ENCODE measurements at places on chromosomes 7 and 10. TPM values are rescaled to one million over a fixed set of nuclear protein-coding genes. Genes with fewer than 3 reads are reported as not detected.

SSC4D gene
- total RNA-seq = 0.77 TPM

PRXL2A gene
- total RNA-seq = 113 TPM

NRG3 gene
- total RNA-seq = 4.6 TPM

ADRB1 gene
- 3.3 TPM for total RNA-seq

CD36 gene
- 35.2 TPM for total RNA-seq

CADPS2 gene
- total RNA-seq = 40.8 TPM

SKIDA1 gene
- 0.32 TPM for total RNA-seq

NACAD gene
- total RNA-seq = 0.16 TPM

WDFY4 gene
- not detected for total RNA-seq

SYT15B gene
- total RNA-seq = not detected

TRIL gene
- 0.03 TPM for total RNA-seq

CTAGE4 gene
- not detected for total RNA-seq

MACROH2A2 gene
- 3.8 TPM for total RNA-seq

PANK1 gene
- 2.4 TPM for total RNA-seq

SCIN gene
- 0.59 TPM for total RNA-seq

PKD1L1 gene
- 0.58 TPM for total RNA-seq

ABI1 gene
- total RNA-seq = 44.4 TPM

CALML3 gene
- total RNA-seq = not detected

EPHA1 gene
- not detected for total RNA-seq

KIF5B gene
- 72.5 TPM for total RNA-seq

IL15RA gene
- total RNA-seq = 0.24 TPM

TMEM254 gene
- 25.3 TPM for total RNA-seq

GIMAP1 gene
- total RNA-seq = not detected

BTBD16 gene
- not detected for total RNA-seq

PRLHR gene
- total RNA-seq = not detected

CFAP46 gene
- total RNA-seq = not detected

TMEM209 gene
- total RNA-seq = 34.0 TPM

LIPF gene
- total RNA-seq = not detected

TRA2A gene
- total RNA-seq = not detected

PRKCQ gene
- not detected for total RNA-seq

AZGP1 gene
- 1.1 TPM for total RNA-seq

CUTC gene
- 10.9 TPM for total RNA-seq

NPC1L1 gene
- not detected for total RNA-seq

SLC26A5 gene
- total RNA-seq = not detected

PNLIP gene
- not detected for total RNA-seq

FMC1 gene
- 17.8 TPM for total RNA-seq

CACNA2D1 gene
- 11.1 TPM for total RNA-seq

LBX1 gene
- not detected for total RNA-seq

NANOS1 gene
- 5.7 TPM for total RNA-seq

CFAP69 gene
- 2.1 TPM for total RNA-seq

UFSP1 gene
- total RNA-seq = 14.2 TPM

CALD1 gene
- total RNA-seq = 182 TPM

FXYD4 gene
- total RNA-seq = not detected

MOSPD3 gene
- total RNA-seq = 16.7 TPM

CYP2C8 gene
- not detected for total RNA-seq

PHYHIPL gene
- total RNA-seq = 3.2 TPM

SLC26A3 gene
- total RNA-seq = not detected

NEURL1 gene
- not detected for total RNA-seq

EMX2 gene
- total RNA-seq = 0.13 TPM

SEMA3E gene
- total RNA-seq = 6.8 TPM

ARMC10 gene
- total RNA-seq = 93.5 TPM

GOT1 gene
- total RNA-seq = 32.4 TPM

EBF3 gene
- 23.6 TPM for total RNA-seq

DENND2A gene
- total RNA-seq = 0.16 TPM

LRRD1 gene
- total RNA-seq = not detected

RAPGEF5 gene
- total RNA-seq = 16.3 TPM

ATP6V1F gene
- total RNA-seq = 318 TPM

LRRC61 gene
- not detected for total RNA-seq

HOXA2 gene
- 0.21 TPM for total RNA-seq
